ENCODE measurements at places on chromosomes 3 and 15. TPM values are rescaled to one million over a fixed set of nuclear protein-coding genes. Genes with fewer than 3 reads are reported as not detected.

DNA sequence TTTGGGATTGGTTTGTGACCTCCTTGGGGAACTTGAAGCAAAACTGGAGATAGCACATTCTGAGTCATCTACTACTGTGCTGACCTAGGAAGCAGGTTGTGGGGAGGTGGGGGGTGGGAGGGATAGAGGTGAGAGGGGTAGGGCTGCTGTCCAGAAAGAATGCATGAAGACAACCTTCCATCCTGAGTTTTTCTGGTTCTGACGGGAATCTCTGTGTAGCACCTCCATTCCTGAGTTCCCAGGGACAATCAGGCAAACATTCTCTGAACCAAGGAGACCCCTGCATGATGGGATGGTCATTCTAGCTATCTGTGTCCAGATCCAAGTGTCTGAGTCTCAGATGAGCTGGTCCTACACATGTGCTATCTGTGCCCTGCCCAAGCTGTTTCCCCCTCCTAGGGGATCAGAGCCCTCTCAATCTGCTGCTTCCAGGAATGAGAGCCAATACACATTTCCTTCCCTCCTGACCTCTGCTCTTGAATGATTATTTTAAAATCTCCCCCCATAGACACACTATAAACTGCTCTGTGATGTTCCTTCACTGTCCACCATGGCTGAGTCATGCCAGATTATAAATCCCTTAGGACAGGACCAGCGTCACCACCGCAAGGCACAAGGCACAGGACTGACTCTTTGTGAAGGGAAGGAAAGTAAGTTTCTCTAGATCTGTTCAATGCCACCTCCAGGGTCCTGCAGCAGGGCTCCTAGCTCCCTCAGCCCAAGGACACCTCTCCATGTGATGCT, 2.2 kb upstream of the CD276 start:
- no peak for DNase-seq

- DNase-seq: no peak
These were observed 73.0 kb downstream of the FOXP1 start for GRCh38 chr3:71510510-71510909.

DNA sequence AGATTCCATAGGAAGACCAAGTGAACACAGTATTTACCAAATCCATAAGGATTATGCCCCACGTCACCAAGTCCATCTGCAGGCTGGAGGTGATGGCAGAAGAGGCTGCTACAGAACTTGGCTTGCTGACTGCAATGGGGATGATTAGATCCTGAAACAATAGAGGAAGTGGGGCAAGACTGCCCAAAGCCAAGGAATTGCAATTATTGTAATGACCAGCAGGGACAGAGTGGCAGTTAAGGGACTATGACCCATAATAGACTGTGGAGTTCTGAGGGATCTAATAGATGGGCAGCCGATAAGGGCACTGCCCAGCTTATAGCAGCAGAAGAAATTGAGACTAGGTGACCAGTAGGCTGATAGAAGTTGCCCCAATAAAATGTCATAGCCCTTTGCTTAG, 108.4 kb downstream of the MINAR1 start:
- DNase-seq: no peak

DNA sequence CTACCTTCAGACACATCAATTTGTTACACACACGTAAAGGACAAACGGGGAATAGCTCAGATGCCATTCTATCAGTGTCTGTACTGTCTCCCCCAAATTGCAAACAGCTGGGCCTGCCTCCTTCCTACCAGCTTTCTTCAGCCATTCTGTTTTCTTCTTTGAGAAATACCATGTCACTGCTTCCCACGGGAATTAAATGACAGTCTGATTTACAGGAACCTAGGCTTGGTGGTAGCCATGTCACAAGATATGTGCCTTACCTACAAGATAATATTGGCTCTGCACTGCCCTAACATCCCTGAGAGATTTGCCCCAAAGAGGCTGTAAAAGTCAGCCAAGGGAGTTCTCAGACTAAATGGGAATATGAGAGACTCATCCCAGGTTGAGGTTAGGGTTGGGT, 308.3 kb downstream of the LRTM1 start:
- DNase-seq: no peak

GRCh38 chr3:186746008-186746407, 28.8 kb downstream of the KNG1 start:
- DNase-seq: no peak

TMEM212 gene
- not detected for total RNA-seq

MYEF2 gene
- 8.4 TPM for total RNA-seq

- no peak for DNase-seq
These were observed 15.0 kb upstream of the UTS2B start for GRCh38 chr3:191345334-191345733.

GRCh38 chr15:51642696-51643095, 20.1 kb upstream of the DMXL2 start:
- no peak for DNase-seq

SCG3 gene
- total RNA-seq: not detected

DNA sequence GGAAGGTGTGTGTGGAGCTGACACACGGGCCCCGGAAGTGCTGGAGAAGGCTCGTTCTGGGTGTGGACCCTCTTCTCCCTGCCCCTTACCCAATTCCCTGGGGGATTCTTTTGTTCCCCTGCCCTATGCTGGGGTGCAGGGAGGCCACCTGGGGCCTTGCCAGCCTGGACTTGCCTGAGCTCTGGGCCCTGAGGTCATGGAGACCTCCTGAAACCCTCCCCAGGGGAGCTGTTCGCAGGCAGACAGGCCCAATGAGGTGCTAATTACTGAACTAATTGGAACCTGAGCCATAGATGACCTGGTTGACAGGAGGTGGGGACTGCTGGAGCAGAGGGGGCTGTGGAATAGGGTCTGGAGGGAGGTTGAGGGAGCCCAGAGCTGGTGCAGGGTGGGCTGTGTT, 9.4 kb upstream of the C15orf39 start:
- no peak for DNase-seq

GRCh38 chr15:32718821-32719716, 1.3 kb downstream of the GREM1 start:
- DNase-seq: no peak

LIPH gene
- total RNA-seq: not detected

DNA sequence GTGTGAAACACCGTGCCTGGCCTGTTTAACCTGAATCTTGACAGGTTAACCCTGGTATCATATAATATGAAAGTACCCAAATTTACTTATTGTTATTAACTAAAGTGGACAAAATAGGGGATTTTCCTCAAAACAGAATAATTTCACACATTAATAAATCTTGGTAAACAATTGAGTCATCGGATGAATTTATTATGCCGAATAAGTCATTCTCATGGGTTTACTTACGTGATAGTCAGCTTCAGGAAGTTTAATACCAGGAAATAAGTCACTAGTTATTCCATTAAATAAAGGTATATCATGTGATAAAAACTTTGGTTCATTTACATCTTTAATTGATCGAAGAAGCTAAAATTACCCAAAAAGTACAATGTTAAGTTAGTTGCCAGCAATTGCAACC, 99.7 kb downstream of the DNAH12 start:
- DNase-seq: no peak

- DNase-seq: no peak
These were observed 50.3 kb downstream of the MED12L start for GRCh38 chr3:151135541-151136337.

IL5RA gene
- total RNA-seq: 0.34 TPM

TIMP4 gene
- total RNA-seq: 0.24 TPM

SLC28A1 gene
- total RNA-seq: not detected

DNA sequence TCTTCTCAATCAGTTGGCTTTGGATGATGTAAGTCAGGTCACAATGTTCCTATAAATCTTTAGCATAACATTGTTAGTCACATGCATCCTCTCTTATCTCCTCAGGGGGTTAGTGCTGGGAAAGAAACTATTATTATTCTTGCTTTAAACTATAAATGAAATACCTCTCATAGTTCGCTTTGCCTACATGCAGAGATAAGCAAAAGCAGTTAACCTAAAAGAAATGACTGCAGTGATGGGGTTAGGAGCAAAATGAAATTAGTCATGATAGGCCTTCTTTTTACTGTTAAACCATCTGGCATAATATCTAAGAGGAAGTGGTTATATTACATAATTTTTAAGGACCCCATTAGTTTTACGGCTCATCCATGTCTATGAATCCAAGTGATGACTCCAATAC, 91.7 kb upstream of the IGSF10 start:
- no peak for DNase-seq

DNA sequence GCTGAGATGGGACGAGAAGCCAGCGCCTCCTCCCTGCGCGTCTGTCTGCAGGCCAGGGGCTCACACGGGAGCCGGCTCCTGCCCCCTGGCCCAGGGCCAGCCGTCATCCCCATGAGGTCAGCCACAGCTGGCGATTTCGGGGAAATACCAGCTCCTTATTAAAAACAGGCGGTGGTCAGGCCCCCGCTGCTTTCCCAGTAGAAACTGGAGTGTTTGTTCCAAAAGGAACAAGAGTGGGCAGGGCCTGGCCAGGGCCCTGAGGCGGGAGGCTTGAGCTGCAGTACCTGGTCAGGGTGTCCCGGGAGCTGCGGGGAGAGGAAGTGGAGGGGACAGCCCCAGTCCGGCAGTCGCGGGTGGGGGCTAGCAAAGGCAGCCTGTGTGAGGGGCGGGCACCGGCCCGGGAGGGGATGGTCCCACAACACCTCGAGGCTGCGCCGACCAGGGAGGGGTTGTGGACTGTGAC, 17.8 kb downstream of the MYL3 start:
- no peak for DNase-seq

- no peak for DNase-seq
These were observed 176.7 kb upstream of the GOLIM4 start for GRCh38 chr3:168272343-168272985.

DNA sequence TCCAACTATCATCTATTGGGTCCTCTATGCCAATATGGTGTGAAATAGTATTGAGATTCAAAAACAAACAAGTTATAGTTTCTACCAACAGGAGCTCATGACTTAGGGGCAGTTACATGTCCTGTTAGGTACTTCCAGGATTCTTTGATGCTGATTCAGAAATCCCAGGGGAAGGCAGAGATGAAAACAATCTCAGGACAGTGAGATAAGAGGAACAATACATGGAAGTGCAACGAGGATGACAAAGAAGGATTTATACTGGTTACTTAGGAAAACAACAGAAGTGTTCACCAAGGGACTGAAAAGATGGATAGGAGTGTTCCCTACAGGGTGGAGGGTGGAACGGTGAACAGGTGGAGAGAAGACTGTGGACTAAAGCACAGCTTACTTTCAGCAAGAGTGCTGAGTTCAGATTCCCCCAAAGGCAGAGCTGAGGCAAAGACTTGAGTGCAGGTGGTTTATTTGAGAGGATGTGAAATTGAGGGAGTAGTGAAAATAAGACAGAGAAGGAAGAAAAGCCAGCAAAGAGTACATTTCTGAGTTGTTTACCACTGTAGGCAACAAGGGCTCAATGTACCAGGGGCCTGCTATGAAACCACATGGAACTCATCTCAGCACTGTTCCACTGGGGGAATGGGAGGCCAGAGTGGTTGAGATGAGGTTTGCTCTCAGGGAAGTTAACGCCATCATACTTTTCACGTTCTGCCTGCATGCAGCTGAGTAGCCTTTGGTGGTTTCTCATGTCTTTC, 68.1 kb downstream of the TRIM69 start:
- no peak for DNase-seq

Measured in activated T-cell treated with anti-CD3 and anti-CD28 coated beads, Interleukin-2, amount 50 U/mL, for 4 hours (primary cell).